ENCODE measurements at places on chromosomes 13 and 19. TPM values are rescaled to one million over a fixed set of nuclear protein-coding genes. Genes with fewer than 3 reads are reported as not detected.

DNA sequence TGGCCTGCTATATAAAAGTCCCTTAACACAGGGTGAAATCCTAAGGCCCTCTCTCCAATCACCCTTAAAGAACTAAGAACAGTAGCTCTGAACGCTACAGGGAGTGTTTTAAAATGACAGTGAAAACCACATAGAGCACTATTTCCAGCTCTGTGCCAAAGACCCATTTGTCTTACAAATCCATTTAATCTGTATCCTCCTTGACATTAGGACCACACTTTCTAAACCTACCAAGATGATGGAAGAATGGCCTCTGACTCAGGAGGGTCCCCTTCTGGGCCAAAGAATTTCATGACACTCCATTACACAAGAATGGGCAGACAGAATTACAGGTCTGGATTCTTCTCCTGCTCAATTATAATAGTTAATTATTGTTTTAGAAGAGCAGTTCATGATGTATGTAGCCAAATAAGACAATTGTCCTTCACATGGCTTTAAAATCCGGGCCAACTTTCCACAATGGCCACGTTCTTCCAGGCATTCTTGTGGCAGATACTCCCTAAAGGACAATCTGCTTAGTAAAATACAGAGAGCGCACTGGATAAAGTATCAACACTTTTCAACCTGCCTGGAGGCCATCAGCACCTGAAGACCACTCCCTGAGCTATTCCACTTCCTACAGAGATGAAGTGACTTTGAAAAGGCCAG, 61.0 kb downstream of the STK24 start:
- H3K36me3 ChIP-seq: no peaks in the 10 kb centered on the region
- DNase-seq: no peak
- H3K4me1 ChIP-seq: peaks cover 6% of the 10 kb centered on the region
- no peak overlapping the region for H3K27ac ChIP-seq
- H3K27me3 ChIP-seq: no peaks in the 10 kb centered on the region

GRCh38 chr19:15180451-15181390, 20.1 kb downstream of the NOTCH3 start:
- no peak for DNase-seq
- no peaks in the 10 kb centered on the region for H3K27me3 ChIP-seq
- H3K27ac ChIP-seq: peak overlapping the region; percentile 23
- H3K4me1 ChIP-seq: peaks cover 10% of the 10 kb centered on the region

ANGPTL8 gene
- total RNA-seq: not detected

AZU1 gene
- 0.80 TPM for total RNA-seq
